H4 (cell line): ENCODE measurements at places on chromosomes 5 and 9.

DNA sequence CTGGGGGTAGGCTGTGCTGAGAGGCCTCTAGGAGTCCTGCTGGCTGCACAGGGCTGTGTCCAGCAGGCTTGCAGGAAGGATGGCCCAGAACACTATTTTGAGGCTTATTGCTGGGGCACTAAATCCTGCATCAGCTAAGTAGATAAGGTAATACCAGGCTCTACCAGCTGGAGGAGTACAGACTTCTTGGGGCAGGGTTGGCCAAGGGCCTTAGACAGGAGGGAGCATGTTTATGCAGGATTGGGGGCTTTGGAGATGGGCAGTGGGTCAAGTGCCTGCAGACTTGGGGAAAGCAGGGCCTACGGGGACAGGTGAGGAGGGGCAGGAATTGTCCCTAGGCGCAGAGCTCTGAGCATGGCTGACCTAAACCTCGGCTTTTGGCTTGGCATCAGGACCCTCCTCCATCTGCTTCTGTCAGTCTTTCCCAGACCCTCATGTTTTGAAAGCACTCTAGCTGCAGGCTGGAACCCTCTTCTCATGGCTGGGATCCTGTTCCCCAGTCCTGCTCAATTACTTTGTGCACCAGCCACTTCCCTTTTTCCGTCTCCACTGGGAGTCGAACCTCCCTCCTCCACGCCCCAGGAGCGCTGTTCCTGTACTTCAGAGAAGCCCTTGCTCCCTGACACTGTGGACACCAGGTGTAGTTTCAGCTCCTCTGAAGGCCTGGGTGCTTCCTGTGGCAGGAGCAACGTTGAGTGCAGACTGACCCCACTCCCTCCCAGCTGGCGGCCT lies 61.0 kb upstream of the SPTLC1 start:
- no peak for DNase-seq

GRCh38 chr9:136623842-136624183 lies 38.9 kb upstream of the EGFL7 start:
- DNase-seq = no peak

- no peak for DNase-seq
Measured at GRCh38 chr5:131976414-131977211, 31.1 kb upstream of the MEIKIN start.

GRCh38 chr9:137195525-137196220 lies 4.9 kb downstream of the TPRN start:
- no peak for DNase-seq

DNA sequence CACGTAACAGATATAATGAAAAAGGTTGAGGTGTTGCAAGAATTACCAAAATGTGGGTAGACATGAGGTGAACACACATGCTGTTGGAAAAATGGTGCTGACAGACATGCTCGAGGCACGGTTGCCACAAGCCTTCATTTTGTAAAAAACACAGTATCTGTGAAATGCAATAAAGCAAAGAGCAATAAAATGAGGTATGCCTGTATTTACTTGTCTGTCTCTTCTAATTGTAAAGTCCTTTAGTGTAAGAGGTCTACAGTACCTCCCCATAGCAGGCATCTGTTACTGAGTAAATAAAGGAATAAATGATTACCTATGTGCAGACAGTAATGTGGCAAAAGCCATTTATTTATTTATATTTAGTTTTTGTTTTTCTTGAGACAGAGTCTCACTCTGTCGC lies 3.0 kb upstream of the CAST start:
- DNase-seq = no peak

GRCh38 chr5:13673511-13673910 lies 271.0 kb downstream of the DNAH5 start:
- DNase-seq = no peak

- DNase-seq = no peak
Measured at GRCh38 chr5:62343428-62343827, 37.4 kb downstream of the KIF2A start.

GRCh38 chr9:33111631-33112030 lies 35.2 kb upstream of the SMU1 start:
- no peak for DNase-seq

- DNase-seq = no peak
Measured at GRCh38 chr5:40277161-40277906, 402.4 kb upstream of the PTGER4 start.

GRCh38 chr9:133252301-133253020 lies 22.5 kb downstream of the ABO start:
- no peak for DNase-seq
